ENCODE measurements at places on chromosomes 1 and 21. TPM values are rescaled to one million over a fixed set of nuclear protein-coding genes. Genes with fewer than 3 reads are reported as not detected.
A peak's percentile ranks its signal among the peaks of the same experiment; 100 is the strongest.

- DNase-seq = peak; percentile 88
Measured at GRCh38 chr1:10835822-10836421, 39.5 kb upstream of the CASZ1 start.

DNA sequence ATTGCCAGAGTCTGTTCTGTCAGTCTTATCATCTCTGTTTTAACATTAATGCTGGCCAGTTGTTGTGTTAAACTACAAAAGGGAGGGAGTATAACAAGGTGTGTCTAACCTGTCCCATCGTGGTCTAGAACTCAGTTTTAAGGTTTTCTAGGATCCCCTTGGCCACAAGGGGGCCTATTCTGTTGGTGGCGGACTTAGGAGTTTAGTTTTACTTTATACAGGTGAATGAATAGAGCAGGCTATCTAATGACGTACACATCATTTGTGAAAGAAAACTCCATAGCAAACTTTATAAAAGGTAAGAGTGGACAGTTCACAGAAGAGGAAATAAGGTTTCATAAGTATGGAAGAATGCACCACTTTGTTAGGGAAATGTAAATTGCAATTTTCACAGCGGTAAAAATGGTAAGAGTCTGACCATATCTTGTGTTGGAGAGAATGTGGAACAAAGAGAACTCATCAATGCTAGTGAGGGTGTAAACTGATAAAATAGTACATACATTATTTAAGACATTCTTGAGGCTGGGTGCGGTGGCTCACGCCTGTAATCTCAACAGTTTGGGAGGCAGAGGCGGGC, 2.5 kb upstream of the ATF6 start:
- DNase-seq = no peak

DNA sequence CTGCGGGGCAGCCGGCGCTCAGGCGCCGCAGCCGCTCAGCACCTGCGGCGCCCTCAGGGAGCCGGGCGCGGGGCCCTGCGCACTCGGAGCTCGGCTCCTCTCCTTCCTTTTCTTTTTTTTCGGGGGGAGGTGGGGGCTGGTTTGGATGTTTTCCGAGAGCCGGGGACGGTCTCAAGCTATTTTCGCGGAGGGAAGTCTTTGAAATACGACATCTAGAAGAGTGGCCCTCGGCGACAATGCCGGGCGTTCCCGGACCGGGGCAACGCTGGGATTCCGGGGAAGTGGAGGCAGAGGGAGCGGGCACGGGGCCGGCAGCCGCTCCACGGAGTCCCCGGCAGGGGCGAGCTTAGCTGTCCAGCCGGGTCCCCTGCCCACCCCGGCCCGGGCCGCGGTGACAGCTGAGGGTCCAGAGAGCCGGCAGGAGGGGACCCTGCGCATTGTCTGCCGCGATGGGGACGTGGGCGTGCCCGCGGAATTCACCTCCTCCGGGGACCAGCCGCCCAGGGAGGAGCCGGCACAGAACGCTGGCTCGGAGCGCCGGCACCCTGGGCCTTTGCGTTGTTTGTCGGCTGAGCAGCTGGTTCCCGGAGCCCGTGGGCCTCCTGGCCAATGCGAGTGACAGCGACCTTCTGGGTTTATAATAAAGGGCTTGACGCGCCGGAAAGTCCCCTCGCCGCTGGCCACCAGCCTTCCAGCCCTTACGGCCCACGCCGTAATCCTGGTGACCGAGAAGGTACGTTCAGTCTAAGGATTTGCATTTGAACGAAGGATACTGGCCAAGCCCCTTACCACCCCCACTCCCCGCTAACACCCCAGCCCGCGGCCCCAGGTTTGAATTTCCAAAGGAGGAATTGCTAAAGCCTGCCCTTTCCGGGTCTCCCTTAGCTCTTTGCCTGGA, 582 bp downstream of the SLC37A1 start:
- no peak for DNase-seq

DNA sequence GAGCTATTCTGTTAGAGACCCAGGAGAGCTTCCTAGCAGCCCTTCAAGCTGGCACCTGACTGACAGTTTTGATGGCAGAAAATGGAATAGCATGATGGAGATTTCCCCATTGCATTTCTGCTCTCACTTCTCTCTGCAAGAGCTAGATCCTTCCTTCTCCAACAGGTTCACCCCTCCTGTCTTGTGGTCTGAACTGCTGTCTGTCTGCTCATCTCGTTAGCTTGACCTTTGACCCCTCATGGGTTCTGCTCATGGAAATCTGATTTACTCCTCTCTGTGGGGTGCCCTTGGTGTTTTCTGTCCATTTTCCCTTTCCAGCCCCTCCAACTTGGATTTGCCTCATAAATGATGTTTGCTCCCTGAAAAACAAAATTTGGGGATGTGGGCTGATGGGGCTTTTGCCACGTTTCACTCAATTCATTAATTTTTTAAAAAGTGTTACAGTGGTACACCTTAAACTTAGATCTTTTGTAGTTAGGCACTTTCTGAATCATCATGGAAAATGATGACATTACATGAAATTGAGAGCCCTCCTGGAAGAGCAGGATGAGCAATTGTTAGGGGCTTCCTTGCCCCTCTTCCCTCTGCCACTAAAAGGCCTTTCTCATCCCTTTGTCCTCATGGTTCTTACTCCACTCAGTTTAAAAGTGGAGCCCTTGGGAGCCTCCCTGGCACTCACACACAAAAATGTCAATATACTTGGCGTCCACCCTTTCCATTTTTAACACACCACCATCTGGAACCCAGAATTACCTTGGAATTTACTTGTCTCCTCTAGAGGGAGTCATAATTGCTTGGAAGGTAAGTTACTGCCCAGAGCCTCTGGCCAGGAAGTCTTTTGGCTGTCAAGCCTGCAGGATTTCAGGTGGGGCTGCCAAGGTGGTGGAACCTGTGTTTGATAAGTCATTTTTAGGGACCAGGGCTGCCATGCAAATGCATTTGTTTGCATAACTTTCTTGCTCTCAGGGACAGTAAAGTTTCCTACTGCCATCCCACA, 31.9 kb upstream of the IL19 start:
- DNase-seq = no peak

DNA sequence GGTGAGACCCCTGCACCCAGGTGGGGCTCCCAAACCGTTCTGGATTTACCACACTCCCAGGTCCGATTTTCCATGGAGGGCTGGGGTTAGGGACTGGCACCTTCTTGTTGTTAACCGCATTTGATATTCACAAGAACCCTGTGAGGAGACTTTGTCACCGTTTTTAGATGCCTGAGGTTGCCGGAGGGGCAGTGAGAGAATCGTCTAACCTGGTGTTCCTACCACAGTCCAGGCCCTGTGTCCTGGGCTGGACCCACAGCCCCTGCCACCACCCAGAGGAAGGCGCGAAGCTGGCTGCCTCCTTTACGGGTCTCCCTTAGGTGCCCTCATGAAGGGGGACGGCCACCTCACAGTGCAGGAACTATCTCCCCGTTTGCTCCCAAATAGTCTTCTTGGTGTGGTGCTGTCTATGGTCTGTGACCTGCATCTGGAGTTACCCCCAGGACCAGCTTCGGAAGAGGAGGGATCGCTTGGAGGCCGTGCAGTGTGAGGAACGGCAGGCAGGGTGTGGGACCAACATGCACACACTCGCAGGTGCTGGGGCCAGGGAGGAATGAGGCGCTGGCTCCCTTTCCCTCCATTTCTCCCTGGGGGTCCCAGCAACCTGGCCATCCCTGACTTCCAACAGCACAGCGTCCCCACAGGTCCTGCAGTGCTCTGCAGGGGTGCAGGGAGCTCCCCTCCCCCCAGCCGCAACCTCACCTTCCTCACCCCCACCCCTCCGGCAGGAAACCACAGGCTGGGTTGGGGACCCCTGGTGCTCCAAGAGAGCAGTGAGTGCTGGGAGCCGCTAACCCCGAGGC, 7.0 kb downstream of the SIM2 start:
- no peak for DNase-seq

- DNase-seq = no peak
Measured at GRCh38 chr1:181986907-181987305, 74.6 kb downstream of the ZNF648 start.

DNA sequence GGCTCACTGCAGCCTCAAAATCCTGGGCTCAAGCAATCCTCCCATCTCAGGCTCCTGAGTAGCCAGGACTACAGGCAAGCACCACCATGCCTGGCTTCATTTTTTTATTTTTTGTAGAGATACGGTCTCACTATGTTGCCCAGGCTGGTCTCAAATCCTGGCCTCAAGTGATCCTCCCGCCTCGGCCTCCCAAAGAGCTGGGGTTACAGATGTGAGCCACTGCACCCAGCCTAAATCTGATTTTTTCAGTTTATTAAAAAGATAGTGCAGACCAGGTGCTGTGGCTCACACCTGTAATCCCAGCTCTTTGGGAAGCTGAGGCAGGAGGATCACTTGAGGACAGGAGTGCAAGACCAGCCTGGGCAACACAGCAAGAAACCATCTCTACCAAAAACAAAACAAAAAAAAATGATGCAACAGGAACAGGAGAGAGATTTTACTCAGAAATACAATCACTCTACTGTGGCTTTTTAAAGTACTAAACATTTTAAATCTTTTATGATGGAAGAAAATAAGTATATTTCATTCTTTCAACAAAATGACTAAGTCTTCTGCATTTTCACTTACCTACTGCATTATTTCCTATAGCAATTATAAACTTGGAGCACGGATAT, 1.9 kb downstream of the PSMG1 start:
- no peak for DNase-seq

DNA sequence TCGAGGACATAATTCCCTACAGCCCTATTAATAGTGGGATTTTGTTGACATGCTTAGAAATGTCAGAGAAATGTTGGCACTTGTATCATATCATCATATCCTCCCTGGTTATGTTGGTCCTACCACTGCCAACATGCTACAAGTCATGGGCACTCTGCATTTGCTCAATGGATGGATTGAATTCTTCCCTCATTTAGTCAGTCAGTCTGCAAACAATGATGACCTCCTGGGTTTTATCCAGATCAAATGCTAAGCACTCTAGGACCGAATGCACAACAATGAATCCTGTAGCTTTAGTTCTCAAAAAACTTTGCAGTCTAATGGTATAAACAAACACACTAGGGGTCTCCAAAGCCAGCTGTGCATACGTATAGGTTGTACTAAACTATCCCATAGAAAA, 357.2 kb upstream of the DPYD start:
- no peak for DNase-seq

GRCh38 chr1:108200687-108201051, 526 bp upstream of the SLC25A24 start:
- DNase-seq = peak; percentile 46

GRCh38 chr1:65317866-65318653, 8.7 kb downstream of the DNAJC6 start:
- DNase-seq = no peak

- DNase-seq = no peak
Measured at GRCh38 chr1:147577033-147577773, 35.9 kb downstream of the BCL9 start.

GRCh38 chr1:229860926-229861325, 206.1 kb upstream of the GALNT2 start:
- no peak for DNase-seq

The A3GALT2 gene
- not detected for polyA plus RNA-seq

The TFF3 gene
- 3.0 TPM for polyA plus RNA-seq

The SLC37A1 gene
- 8.0 TPM for polyA plus RNA-seq

The SYPL2 gene
- polyA plus RNA-seq = 13.4 TPM

The ITLN1 gene
- 1.6 TPM for polyA plus RNA-seq
